ENCODE measurements at places on chromosomes 7 and 10.

DNA sequence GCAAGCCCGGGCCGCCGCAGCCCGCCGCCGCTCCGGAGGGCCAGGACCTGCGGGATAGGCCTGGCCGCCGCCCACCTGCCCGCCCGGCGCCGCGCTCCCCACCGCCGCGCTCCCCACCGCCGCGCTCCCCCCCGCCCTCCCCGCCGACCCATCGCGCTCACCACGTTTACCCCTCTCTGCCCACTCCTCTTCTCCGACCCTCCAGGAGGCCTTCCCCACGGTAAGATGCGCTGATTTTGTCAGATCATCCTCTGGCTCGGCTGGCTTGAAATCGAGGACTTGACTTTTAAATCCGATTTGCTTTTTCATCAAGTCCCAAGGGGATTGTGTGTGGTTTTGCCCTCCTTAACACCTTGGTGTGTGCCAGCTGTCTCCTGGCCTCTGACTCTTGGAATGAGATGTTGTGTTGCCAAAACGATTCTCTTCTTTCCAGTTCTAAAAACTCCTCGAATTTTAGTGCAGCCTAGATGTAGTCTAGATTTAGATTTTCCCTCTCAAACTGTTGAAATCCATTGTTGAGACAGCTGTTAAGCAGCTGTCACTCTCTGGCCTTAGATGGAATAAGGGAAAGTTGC, 738 bp downstream of the POM121 start:
- no peak for DNase-seq

DNA sequence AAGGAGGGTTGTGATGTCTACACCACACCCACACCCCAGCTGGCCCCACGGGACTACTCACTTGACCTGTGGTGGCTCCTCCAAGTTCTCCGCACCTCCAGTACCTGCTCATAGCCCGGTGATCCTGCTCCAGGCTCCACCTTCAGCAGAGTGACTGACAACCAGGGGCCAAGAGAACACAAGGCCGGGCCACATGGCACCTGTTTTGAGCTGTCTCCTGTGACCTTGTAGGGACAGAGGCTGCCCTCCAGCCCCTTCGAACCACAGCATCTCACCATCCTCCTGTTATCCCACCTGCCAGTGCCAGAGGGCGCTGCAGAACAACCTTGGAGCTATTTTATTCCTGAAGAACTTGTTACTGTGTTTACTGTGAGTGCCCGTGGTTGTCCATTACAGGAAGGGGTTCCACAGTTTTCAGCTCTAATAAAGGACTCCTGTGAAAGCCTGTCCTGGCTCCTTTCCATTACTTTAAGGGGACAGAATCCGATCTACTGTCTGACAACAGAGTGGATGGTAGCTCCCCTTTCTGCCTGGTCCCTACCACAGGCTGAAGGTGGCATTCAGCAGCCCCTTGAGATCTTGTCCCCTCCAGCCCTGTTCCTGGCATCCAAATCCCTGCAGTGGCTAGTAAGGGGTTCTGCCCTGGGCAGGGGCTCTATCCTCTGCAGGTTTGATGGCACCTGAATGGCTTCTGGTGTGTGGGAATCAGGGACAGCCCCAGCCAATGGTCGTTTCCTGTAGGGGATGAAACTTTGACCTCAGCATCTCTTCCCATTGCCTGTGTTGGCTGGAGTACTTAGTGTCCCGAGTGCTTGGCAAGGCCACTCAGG, 50.8 kb downstream of the C10orf120 start:
- DNase-seq, result peak; percentile 60

GRCh38 chr7:28176174-28176573, 4.4 kb downstream of the JAZF1 start:
- no peak for DNase-seq

DNA sequence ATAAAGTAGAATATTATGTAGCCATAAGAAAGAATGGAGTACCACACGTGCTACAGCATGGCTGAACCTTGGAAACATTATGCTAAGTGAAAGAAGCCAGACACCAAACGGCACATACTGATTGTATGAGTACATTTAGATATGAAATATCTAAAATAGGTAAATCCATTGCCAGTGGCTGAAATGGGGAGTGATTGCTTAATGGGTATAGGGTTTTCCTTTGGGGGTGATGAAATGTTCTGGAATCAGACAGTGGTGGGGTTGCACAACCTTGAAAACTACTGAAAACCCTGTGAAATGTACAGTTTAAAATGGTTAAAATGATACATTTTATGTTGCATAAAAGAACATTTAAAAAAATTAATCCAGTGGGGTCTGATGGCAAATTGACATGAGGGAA, 667.9 kb downstream of the AUTS2 start:
- DNase-seq, result no peak

DNA sequence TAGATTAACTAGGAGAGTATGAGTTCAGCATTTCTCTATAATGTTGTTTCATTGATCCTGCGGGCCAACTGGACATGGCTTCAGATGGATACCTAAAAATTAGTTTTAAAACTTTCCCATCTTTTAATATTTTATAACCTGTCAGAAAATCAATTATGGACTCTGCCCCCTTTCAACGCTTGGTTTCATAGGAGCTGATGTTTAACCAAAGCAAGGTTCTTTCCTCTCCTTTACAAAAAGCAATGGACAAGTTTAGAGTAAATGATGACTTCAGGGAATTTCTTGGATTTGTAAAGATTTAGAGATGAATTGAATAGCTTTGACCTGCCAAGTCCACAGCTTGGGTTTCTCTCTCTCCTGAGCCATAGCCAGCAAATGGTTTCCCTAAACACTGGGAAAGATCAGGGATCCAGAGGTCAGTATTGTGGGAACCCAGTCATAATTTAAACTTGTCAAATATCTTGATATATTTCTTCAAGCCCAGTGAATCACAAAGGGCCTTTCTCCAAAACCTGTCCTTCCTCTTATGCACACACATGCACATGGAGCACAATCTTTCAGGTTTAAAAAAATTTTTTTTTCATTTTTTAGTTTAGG, 177.1 kb downstream of the EVX1 start:
- no peak for DNase-seq

DNA sequence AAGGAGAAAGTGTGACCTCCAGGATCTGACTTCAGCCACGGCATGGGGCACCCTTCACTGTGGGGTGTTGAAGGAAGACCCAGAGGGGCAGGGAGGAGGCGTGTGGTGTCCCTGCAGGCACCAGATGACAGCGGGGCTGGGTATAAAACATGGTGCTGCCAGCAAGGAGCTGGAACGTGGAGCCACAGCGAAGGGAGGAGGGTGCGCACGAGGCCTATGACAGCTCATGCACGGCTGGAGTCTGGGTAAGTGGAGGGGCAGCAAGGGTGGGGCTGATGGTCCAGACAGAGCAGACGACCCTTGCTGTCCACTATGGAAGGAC, 27.8 kb upstream of the FOXL3 start:
- no peak for DNase-seq

DNA sequence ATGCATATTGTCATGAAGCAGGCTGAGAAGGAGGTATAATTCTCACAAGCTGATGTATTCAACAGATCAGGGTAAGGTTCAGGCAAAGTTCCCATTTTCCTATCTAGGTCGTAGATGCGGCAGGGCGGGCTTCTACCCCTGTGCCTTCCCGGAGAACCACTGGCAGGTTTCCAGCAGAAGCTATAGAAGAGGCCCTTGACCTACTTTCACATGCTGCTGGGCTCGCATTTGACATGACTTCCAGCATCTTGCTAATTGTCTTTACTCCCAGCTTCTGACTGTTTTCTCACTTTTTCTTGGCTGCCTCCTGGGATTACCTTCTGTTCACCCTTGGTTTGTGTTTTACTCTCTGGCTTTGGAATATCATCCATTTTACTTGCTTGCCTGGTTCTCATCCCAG, 32.6 kb upstream of the ORC5 start:
- DNase-seq, result no peak

DNA sequence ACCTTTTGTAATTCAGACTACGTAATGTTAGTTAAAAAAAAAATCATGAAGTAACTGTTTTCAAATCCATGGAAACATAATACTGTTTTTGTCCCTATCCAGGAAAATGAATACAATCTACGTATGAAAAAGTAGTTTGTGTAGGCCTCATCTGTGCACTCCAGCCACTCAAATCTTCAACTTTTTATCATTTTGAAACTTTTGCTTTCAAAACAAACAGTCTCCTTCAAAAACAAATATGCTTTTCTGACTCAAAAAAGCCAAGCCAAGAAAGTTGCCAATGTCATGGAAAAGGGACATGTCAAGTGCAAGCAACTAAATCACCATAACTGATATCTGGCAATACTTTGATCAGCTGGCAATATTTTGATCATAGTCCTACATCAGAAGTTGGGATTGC, 13.1 kb downstream of the THNSL1 start:
- no peak for DNase-seq

DNA sequence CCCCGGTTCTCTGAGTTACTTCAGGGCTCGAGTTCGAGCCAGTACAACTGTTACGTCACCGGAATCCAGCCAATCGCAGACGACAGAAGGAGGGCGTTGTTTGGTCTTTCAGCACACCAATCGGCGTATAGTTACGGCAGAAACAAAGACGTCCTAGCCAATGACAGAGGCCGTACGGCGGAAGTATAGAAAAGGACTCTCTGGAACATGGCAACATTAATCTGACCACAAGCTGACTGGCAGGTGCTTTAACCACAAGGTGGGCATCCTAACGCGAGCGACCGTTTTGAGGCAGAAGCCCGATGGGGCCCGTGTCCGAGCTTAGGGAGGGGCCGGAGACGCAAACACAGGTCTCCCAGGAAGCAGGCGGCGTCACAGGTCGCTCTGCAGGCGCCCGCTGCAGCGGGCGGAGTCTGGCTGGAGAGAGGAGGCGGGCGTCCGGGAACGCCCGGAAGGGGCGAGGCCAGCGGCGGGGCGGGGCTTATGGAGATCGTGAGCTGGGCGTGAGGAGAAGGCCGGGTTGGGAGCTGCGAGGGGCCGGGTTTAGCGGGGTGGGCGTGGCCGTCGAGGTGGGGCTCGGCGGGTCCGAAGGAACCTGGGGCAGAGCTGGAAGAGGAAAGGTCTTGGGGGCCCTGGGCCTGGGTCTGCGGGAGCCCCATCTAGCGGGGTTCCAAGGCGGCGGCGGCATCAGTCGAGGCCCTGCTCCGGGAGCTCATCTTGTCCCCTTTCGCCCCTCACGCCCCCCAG, at the start of gene MOSPD3:
Gene MOSPD3 (plus strand): TSS at position 558 of the 747 bp plus-strand sequence. CDS start 252 bp downstream, outside the sequence.
- peak; percentile 98 for DNase-seq

GRCh38 chr7:31890198-31890597, 180.0 kb downstream of the PDE1C start:
- DNase-seq, result peak; percentile 9

DNA sequence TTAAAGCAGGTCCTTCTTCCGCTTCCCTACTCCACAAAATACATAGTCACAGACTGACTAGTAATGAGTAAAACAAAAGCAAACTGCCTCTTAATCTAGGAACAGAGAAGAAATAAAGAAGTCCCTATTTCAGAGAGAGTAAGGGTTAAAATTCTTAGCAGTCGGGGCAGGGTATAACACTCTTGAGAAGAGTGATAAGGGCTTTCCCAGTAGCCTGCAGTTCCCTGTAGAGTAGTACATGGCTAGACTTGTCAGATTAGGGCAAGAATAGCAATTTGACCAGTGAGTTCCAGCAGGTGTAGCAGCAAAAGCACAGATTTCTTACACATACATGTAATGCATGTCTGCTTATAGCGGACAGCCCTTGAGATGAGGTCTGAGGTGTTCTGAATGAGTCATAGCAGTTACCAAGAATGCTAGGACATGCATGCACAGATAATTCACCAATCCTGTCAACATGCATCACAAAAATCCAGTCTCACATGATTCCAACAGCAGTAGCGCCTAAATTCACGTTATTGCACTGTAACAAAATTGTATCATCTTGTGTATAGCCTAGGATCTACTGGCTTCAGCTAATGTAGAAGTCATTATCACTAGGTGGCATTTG, 40.7 kb downstream of the BTRC start:
- no peak for DNase-seq

DNA sequence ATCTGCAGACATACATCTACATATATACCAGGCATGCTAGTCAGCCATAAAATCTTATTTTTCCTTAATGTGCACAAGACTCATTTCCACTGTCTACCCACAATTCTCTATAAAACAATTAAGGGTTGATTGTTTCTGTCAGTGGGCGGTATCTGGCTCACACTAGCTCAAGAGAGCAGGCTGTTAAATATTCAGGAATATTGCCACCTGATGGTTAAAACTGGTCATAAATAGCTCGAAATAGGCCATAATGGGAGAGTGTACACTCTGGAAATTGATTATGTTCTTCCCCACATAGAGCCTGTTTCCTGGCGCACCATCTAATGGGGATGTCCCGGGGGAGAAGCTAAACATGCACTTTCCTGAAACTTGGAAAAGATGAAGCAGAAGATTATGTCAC, 620.6 kb upstream of the ANKRD30A start:
- no peak for DNase-seq
